ENCODE measurements at places on chromosomes 11 and 22.

- ATAC-seq: no peak
Observed at GRCh38 chr22:45882881-45883810, 93.8 kb downstream of the WNT7B start.

GRCh38 chr11:86980086-86980796, 25.0 kb upstream of the FZD4 start:
- no peak for ATAC-seq

GRCh38 chr22:36221799-36222751, 17.3 kb downstream of the APOL2 start:
- ATAC-seq: peak; percentile 21

GRCh38 chr22:48535868-48536540, 1291.7 kb downstream of the BRD1 start:
- ATAC-seq: no peak

Data from motor neuron (in vitro differentiated cells).